ENCODE measurements at places on chromosomes 5 and 9.

GRCh38 chr9:136713550-136713949 is 1.2 kb downstream of the DIPK1B start:
- DNase-seq = no peak

DNA sequence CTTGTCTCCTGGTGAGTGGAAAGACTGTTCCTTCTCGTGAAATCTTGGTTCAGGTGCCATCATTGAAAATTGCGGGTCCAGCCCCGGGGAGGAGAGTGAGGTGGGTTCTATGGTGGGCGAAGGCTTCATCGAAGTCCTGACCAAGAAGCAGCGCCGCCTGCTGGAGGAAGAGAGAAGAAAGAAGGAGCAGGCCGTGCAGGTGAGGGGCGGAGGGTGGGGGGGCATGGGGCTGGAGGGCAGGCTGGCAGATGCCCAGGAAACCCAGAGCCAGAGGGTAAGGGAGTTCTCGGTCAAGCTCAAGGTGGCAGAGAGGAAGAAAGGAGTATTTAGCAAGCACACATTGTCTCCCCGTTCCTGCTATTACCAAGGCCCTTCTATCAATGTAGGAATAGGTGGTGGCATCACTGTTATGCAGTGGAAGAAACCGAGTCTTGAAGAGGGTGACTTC is 24.3 kb upstream of the POMT1 start:
- DNase-seq = peak; percentile 65

DNA sequence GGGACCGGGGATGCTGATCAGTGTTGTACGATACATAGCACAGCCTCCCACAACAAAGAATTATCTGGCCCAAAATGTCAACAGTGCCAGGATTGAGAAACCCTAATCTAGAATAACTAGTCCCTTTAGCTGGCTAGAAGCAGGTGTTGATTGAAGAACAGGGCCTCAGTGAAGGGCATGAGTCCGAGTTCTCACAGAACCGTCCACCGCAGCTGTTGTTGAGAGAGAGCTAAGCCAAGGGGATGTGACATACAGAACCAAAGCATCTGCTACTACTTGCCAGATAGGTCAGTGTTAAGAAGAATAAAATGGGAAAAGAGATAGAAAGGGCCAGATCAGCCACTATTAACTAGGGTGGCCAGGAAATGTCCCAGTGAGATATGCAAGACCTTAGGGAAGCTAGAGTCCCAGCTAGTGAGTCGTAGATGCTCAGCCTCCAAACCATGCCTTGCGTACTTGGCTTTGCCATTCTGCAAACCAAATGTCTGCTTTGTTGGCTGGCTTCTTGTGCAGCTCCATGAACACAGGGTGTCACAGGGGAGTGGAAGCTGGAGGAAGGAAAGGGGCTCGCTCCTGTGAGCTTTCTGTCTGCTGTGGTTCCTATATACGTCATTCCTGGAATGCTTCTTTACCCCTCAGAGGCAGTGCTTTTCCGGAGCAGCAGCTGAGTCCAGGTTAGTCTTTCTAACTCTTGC is 68.9 kb downstream of the FBXO38 start:
- no peak for DNase-seq

GRCh38 chr5:59760785-59761348 is 132.7 kb downstream of the PDE4D start:
- no peak for DNase-seq

DNA sequence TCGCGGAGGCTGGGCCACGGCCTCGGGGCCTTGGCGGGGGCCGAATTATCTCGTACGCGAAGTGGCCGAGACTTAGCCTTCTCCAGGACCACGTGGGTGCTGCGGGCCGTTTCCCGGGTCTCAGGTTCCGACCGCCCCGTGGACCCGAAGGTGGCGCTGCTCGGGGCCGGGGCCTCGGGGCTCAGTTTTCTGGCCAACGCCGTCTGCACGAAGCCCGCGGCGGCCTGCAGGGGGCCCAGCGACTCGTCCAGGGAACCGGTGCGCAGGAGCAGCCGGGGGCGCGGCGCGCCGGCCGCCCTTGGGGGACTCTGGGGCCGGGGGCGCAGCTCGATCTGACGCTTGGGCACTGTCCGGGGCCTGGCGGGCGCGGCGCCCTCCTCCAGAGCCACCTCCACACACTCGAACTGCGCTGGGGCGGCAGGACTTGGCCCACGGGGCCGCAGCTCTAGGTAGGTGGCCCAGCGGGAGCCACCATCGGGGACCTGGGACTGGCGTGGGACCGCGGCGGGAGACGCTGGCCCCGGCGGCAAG is 716 bp downstream of the PROB1 start:
- DNase-seq = peak; percentile 67

- no peak for DNase-seq
These were observed 970.9 kb downstream of the TAF11L14 start for GRCh38 chr5:18605186-18605585.

- no peak for DNase-seq
These were observed 17.1 kb downstream of the RNF44 start for GRCh38 chr5:176519810-176520720.

DNA sequence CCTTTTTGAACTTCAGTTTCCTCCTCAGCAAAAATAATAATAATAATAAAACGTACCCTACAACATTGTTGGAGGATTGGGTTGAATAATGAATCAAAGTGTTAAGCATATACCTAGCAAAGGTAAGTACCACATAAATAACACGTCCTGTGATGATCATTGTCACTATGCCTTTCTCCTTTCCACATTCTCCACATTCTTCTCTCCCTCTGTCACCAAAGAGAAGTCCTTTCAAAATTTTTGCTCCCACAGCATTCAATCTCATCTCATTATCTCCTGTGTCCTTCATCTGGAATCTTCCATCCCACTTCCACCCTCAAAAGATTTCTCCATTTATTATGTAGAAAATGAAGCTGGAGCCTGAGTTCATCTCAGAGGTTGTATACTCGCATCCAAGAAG is 7.2 kb upstream of the ALDOB start:
- no peak for DNase-seq

GRCh38 chr5:105680858-105681475 is 1989.8 kb downstream of the EFNA5 start:
- DNase-seq = no peak

DNA sequence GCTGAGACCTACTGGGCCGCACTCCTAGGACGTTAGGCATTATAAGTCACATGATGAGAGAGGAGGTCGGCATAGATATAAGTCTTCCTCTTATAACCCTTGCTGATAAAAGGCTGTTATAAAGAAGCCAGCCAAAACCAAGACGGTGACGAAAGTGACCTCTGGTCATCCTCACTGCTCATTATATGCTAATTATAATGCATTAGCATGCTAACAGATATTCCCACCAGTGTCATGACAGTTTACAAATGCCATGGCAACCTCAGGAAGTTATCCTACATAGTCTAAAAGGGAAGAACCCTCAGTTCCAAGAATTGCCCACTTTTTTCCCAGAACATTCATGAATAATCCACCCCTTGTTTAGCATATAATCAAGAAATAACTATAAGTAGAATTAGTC is 222.4 kb downstream of the TLE1 start:
- no peak for DNase-seq

DNA sequence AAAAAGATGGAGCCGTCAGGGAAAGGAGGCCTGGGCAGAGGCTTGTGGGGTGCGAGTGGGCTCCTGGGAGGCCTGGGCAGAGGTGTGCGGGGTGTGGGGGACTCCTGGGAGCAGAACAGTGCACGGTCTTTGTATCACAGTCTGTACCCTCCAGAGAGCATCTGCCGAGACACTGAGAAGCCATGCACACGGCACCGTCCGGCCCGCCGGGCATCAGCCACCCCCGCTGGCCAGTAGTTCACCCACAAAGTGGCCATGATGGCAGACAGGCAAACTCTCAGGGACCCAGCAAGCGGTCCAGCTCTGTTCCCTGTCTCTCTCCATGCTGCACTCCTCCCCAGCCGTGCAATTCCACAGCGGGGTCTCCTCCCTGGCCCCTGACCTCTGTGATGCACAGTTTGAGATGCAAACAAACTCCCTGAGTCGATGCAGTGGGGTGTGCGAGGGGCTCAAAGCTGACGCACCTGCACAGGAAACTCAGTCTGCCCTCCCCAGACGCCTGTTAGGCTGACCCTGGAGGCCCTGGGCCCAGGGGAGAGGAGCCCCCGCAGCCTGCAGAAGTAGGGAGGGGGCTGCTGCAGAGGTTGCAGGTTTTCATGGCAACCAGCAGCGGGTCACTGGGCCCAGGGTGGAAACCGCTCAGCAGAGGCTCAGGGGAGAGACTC is 9.1 kb upstream of the GPSM1 start:
- DNase-seq = no peak

DNA sequence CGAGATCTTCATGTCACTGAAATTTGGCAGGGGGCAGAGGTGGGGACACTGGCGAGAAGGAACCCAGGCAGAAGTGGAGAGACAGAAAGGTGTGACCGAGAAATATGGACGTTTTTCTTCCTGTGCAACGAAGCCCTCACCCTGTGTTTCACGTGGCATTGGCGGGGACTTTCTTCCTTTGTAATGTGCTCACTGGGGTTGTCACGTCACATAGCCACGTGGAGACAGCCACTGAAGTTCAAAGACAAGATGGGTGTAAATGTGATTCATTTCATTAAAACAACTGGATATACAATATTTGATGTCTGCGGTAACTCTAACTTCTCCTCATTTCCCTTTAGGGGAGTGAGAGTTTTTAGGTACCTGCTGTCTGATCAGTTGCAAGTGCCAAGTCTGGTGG is 225.7 kb downstream of the FSTL4 start:
- no peak for DNase-seq

DNA sequence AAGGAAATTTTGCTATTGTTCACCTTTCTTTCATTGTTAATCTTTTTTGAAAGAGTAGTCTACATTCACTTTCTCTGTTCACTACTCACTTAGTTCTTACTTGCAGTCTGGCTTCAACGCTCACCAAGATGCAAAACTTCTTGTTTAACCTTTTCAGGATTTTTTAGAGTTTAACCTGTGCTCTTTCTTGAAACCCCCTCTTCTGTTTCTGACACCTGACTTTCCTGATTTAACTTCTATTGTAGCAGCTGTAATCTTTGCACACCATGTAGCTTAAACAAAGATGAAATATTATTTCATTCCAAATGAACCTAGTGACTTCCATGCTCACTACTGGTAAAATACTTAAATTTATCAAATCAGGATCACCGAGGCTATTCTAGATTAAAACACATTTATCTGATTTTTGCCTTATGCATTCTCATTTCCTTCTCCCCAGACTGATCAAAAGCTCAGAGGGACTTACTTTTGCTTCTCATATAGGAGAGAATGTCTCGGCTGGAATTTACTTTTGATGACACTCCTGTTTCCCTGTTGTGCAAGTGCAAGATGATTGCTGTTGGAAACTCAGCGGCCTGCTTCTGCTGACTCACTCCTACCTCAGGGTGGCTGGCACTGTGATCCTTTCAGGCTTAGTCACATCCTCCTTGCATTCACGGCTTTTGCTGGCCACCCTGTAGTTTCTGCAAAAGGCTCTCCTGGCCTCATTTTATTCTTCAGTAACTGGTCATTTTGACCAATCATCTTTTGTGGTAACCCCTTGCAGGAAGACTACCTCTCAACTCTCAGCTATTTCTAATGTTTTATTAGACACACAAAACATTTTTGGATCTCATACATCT is 109.3 kb upstream of the IFNE start:
- no peak for DNase-seq

DNA sequence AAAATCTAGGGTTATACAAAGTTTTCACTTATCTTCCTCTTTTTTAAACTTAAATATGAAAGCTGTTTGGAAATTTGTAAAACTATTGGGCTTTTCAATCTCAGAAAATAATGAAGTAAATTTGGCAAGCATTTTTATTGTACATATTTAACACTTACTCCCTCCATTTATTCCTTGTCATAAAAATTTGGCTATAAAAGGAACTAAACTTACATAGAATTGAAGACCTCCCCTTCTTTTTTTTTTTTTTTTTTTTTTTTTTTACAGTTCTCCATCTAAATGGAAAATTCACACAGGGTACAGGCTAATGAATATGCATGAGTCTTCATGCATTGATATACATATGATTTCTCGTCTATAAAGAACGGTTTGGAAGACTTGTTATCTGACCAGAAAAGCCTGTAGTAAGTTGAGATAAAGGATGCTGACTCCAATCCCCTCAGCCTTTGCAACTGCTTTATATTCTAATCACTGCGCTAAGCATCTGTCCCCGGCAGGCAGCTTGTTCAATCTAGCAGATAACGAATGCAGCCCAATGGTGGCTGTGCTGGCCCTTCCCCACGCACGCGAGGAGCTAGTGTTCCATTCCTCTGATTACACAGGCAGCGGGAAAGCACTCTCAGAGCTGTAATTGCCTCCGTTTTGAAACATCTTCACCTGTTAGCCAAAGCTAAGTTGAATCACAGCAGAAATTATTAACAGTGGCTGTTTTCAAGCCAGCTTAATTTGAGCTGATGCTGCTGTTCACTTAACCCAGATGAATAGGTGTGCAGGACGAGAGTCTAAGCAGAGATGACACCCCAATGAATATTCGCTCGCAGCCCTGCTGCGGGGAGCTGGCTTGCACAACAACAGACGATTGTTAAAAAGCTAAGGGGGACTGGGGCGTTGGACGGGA is 453.8 kb upstream of the ZNF608 start:
- DNase-seq = no peak

DNA sequence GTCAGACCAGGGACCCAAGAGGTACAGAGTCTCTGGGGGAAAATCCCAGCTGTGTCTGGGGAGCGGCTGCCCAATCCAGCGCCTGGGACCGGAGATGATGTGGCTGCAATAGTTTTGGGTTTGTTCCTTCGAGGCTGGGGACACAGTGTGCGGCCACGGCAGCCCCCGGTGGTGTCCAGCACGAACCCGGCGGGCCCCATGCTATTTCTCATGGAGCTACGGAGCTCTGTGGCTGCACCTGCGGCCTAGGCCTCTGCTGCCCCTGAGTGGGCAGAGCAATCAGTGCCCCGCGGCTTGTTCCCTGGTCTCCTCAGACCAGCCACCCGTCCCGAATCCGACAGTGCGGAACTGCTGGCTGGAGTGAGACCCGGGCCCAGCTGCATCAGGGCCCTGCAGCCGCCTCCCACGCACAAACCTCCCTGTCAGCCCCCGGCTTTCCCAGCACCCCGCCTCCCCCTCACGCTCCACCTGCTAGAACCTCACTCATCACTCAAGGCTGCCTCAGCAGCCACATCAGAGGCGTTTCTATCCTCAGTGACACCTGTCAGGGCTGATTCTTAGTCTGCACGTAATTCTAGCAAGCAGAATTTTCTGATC is 29.0 kb downstream of the SARDH start:
- peak; percentile 57 for DNase-seq

- DNase-seq = no peak
These were observed 4.7 kb upstream of the ZFR start for GRCh38 chr5:32449262-32449661.

- DNase-seq = no peak
These were observed 31.2 kb downstream of the NR3C1 start for GRCh38 chr5:143372187-143372829.

Measured in CD4-positive, alpha-beta T cell treated with Interleukin-21 for 1 hour (primary cell).